ENCODE measurements at places on chromosomes 11 and 22.
A peak's percentile ranks its signal among the peaks of the same experiment; 100 is the strongest.

GRCh38 chr11:37504921-37505320 lies 906.9 kb upstream of the RAG2 start:
- DNase-seq: no peak

DNA sequence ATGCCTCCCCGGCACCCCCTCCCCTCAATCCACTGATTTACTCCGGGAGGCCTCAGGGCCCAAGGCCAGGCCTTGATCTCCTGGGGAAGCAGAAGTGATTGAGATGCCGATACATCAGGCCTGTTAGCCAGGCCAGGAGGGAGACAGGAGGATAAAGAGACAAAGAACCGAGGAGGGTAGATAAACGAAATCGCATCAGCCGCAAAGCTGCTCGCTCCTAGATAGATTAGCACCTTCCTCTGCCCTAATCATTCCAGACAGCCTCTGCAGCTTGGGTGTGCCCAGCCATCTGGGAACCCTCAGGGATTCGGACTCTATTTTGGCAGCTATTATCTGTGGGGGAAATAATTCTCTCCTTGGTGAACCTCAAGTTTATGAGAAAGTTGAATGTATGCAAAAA lies 121.2 kb downstream of the ABTB2 start:
- DNase-seq: no peak

DNA sequence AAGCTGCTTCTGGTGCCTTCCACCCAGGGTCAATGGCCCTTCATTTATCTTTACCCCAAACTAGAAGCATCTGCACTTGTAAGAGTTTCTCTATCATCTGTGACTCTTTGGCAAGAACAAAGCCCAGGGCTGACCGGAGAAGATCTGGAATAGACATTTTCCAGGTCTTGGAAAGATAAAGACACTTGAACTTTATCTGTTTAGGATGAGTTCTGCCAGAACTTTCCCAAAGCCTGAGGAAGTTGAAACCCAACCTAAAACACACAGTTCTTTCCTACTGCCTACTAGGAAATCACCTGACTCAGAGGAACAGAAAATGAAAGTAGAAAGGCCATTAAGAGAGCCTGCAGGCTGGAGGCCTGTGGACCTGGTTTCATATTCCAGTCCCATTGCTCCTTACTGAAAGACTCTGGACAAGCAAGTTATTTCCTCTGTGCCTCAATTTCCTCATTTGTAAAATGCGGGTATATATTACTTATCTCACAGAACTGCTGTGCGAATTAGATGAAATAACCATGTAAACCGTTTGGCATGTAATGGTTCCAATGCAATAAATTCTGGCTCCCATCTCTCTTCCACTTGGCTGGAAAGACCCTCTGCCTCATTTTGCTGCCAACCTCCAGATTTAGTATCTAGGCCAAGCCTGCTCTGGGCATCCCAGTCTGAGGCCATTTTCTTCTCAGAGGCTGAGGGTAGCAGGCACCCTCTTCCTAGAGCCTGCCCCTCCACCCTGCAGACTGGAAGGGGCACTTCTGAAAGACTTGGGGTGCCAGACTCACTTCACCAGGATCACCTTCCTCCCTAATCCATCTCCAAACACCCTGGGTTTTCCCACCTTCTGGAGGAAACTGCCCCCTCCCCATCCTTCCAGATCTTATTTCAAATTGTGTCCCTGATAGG lies 1.2 kb downstream of the UBE2L6 start:
- no peak for DNase-seq

DNA sequence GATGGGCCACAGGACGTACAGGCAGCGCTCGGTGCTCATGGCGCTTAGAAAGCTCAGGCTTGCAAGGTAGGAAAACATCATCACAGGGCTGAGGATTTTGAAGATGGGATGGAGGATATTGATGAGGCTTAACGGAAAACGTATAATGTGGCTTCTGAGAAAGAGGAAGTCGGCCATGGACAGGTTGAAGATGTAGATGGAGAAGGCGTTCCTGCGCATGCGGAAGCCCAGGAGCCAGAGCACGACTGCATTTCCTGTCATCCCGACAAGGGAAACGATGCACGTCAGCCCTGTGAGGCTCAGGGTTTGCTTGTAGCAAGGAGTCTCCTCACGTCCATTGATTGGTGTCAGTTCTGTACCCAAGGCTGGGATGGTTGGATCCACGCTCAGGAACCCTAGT lies 17.4 kb upstream of the MRGPRX1 start:
- DNase-seq: no peak

DNA sequence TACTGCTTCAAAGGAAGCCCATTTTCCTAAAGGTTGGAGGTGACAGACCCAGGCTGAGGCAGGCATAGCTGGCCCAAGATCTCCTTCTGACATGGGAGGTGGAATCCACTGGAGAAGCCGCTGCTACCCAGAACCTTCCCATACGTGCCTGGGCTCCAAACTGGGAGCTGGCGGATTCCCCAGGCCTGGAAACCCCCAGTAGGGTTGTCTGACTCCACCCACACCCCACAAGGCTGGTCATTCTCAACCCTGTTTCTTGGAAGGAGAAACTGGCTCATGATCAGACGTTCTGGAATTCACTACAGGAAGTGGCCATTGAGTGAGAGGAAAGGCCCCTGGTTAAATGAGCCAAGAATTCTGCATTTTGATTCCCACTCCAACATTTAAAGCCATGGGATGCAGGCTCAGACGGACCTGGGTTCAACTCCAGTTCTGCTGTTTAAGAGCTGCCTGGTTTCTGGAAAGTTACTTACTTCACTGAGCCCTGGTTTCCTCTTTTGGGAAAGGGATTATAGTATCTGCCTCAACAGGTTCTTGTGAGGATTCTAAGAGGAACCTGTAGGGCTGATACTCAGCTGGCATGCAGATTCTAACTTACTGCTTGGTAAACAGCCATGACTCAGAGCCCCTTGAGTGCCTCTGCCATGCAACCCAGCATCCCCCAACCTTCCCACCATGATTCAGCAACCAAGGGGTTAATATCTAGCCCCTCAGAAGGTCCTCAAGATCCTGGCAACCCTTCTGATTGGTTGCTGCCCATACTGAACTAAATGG lies 19.4 kb upstream of the TSKU start:
- no peak for DNase-seq

DNA sequence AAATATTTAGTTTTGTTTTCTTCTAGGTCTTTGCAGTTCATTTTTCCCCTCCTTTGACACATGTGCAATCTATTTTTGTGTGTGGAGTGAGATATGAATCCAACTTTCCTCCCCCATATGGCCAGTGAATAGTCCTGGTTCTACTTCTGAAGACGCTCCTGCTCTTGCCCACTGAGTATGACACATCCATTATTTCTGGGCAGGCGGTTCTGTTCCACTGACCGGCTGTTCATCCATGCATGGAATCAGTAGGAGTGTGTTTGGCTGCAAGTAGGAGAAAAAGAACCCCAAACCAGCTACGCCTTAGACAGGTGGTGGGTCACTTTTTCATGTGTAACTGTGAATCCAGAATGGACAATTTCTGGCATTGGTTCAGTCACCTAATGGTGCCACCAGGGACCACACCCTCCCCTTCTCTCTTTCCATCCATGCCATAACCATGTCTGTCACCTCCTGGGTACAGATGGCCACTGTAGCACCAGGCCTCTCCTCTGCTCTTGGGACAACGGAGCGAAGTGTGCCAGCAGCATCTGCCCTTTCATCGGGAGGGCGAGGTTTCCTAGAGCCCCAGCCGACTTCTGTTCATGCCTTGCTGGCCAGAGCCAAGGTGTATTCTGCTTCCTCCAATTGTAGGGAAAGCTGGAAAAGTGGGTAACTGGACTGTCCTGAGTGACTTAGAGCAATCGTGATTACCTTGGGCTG lies 67.4 kb upstream of the SLC22A12 start:
- DNase-seq: peak; percentile 10

- no peak for DNase-seq
Measured at GRCh38 chr11:65623852-65624616, 8.5 kb downstream of the PCNX3 start.

DNA sequence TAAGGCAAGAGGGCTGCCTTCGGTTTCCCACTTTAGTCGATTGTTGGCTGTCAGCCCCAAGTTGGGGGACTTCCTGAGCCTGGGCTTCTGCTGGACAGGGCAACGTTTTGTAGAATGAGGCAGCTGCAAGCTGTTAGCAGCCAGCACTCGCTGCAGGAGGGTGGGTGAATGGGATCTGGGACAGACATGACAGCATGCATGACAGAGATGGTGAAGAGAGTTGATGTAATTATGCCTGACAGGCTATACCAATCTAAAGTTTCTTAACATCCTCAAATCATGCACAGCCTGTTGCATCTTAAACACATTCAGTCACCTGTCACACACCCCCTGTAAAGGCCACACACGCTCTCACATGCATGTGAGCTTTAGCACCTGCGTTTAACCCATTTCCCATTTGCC lies 49.2 kb downstream of the CWC15 start:
- DNase-seq: no peak

DNA sequence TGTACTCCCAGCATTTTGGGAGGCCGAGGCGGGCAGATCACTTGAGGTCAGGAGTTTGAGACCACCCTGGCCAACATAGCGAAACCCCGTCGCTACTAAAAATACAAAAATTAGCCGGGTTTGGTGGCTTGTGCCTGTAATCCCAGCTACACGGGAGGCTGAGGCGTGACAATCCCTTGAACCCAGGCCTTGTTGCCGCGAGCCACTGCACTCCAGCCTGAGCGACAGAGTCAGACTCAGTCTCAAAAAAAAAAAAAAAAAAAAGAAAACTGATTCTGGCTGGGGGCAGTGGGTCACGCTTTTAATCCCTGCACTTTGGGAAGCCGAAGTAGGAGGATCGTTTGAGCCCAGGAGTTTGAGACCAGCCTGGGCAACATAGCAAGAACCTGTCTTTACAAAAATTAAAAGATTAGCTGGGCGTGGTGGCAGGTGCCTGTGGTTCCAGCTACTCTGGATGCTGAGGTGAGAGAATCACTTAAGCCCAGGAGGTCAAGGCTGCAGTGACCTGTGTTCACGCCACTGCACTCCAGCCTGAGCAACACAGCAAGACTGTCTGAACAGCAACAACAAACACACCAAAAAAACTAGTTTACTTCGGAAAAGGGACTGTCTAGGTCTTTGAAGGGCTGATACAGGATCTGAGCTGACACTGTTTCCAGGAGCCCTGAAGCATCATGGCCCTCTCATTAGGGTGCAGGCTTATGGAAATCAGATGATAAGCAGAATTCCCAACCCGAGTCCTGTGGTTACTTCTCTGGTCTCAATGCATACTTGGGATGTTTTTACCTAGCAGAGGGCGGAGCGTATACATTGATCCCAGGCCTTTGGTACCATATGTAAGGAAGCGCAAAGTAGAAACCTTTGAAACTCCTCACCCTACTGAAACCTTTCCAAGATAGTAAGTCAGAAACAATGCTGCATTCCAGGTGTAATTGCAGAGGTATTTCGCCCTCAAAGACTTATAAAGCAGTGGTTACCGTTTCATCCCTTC lies 1.8 kb upstream of the CHKB start:
- no peak for DNase-seq

DNA sequence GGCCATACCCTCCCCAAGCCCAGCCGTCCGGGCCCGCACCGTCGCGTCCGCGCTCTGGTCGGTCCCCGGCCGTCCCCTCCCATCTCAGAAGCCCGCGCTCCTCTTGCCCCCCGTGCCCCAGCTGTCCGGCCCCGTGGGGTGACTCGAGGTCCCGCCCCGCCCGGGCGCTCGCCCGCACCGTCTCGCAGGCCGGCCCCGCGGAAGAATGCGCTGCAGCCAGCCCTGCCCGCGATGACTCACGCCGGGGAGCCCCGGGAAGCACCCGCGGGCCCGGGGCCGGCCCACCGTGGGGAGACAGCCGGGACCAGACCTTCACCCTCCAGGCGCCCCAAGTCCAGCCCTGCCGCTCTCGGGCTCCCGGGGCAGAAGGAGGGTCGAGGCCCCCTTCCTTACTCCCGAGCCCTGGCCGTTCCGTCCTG lies 320 bp upstream of the PHLDA2 start:
- peak; percentile 51 for DNase-seq

DNA sequence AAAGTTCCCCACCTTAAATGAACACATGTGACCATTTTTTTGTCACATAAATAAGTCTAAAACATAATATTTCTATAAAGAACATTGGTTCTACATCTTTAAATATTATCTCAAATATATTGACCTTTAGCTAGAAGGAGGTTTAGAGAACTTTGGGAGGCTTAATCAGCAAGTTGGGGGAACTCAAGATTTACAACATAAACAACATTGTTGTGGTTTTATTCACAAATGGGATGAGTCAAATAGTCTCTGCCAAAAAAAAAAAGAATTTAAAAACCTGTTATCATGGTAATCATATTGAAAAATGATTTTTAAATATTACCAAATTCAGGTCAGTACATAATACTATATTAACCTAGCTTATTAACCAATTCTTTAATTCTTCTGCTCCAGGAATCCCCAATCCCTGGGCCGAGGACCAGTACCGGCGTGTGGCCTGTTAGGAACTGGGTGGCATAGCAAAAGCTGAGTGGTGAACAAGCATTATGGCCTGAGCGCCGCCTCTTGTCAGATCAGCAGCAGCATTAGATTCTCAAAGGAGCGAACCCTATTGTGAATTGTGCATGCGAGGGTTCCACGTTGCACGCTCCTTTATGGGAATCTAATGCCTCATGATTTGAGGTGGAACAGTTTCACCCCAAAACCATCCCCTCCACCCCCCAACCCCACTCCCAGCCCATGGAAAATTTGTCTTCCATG lies 98.2 kb downstream of the RDX start:
- DNase-seq: no peak

DNA sequence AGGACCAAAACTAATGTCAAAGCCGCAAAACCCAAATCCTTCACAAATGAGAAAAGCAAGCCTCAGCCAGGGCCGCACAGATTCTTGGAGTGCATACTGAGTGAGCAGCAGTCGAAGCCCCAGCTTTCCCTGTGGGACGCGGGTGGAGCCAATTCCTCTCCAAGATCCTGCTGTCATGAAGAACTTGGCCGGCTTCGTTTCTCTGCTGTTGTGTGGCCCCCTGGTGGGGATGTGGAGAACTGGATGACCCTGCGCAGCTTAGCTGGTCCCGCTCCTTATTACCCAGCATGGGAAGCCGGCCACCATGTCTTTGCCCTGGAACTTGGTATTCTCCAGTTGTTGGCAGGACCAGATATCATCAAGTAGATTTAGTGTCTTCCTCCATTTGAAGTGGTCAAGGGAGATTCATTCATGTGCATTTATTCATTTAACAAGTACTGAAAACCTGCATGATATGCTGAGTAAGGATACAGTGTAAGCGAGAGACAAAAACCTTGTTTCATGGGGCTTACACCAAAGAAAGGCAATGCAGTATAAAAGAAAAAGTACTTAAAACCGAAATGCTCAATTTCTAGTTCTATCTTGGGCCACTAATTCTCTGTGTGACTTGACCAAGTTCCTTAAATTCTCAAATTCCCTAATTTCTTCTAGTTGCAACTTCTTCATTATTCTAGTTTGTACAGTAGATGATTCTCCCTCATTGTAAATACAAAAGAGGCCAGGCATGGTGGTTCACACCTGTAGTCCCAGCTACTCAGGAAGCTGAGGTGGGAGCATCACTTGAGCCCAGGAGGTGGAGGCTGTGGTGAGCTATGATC lies 56.7 kb upstream of the CRTAM start:
- peak; percentile 87 for DNase-seq

Data from omental fat pad (tissue), 4 donors.